ENCODE measurements at places on chromosomes 3 and 15. TPM values are rescaled to one million over a fixed set of nuclear protein-coding genes. Genes with fewer than 3 reads are reported as not detected.

The ERC2 gene
- total RNA-seq: 90.2 TPM

The UACA gene
- total RNA-seq: 10.1 TPM

The HTR3E gene
- total RNA-seq: not detected

The GAP43 gene
- total RNA-seq: 306 TPM

The KCNMB2 gene
- 12.1 TPM for total RNA-seq

DNA sequence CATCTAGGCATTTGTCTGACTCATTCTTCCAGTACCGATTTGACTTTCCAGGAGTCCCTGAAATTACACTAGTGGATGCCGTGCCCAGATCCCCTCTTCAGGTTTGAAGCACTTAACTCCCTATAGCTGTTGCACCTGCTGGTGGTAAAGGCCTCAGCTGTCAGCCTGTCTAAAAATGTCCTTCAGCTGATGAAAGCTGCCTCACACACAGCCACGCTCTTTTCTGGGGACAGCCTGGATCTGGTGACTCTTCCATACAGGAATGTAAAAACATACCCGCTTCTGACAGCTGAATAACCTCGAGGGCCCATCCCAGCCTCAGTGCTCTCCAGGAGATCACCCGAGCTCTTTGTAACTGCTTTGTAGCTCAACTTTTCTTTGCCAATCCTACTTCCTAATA, 534.1 kb upstream of the GRM7 start:
- DNase-seq: no peak

DNA sequence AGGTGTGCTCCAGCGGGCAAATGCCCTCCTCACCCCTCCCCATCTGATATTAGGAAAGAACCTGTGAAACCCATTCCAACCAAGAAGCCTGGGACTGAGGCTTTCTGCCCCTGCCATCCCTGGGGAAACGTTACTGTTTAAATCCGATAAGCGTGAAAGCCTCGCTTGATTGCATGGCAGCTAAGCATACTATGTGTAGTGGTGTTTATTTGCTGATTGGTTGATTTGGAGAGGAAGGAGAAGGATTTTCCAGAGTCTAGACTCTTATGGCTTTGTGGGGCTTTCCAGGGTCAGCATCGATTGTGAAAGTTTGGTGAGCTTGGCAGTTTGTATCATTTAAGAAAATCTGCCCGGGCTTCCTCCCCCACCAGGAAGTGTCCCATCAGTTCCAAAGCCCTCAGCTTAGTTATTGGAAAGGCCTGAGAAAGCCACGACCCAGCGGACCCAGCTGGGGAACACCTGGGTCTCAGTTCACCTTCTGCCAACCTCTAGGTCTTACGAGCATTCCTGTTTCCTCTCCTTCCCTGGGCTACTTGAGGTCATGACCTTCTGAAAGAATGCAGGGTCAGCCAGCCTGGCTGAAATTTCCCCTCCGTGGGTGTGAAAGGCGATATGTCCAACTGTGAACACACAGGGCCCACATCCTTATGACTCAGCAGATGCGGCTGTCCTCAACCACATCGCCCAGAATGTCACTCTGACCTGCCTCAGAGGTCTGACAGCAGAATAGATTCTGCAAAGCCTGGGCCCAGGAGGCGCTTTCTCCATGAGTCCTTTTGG, 62.8 kb upstream of the HERC1 start:
- no peak for DNase-seq

DNA sequence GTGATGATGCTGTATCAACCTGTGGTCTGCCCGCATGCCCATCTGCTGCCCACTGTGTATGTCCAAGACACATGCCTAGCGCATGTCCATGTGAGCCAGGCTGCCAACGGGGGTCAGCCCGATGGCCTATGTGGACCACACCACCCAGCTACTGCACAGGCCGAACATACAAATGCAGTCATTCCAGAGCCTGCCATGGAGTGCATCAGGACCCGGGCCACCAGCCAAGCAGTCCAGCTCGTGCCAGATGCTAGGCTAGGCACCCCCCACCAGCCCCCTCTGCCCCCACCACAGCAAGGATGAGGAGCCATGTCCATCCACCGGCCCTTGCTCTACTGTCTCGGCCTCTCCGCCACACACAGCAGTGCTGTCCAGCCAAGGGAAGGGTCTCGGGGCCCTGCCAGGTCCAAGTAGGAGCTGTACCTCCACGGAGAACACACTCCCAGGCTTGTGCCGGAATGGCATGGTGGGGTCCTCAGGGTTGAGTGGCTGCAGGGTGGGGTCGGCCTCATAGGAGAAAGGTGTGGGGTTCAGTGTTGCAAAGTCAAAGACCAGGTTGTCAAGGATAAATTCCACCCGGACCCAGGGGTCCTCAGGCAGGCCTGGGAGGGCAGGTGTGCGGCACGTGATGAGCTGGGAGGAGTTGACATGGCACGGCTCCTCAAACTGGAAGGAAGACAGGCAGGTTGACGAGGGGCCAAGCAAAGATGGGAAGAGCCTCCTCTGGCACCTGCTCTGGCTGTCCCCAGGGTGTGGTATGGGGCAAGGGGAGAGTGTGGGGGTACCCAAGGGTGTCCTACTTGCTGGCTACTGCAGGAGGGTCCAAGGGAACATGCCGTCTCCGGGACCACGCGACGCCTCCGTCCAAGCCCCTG, 15.3 kb downstream of the PLXNB1 start:
- DNase-seq: peak; percentile 61

DNA sequence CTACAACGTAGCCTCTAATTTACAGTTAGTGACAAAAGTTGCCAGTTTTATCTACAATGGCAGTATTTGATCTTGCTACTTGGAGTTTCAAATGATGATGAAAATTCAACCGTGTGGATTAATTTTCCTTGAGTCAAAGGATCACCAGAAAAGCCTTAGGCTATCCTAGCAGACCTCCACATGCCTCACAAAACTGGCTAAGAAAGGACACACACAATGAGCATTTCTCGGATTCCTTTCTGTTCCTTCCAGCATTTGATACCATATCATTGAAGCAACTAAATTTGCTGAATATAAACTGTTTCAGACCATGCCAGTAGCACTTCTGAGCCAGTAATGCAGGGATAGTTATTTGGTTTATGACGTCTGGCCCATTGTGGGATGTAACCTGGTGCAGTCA, 587.4 kb upstream of the MDFIC2 start:
- no peak for DNase-seq

- no peak for DNase-seq
Observed at GRCh38 chr3:152298393-152299248, 29.9 kb downstream of the MBNL1 start.

GRCh38 chr3:58567251-58567515, 10.0 kb downstream of the FAM107A start:
- DNase-seq: no peak

- no peak for DNase-seq
Observed at GRCh38 chr15:80217327-80217900, 34.6 kb downstream of the CTXND1 start.

DNA sequence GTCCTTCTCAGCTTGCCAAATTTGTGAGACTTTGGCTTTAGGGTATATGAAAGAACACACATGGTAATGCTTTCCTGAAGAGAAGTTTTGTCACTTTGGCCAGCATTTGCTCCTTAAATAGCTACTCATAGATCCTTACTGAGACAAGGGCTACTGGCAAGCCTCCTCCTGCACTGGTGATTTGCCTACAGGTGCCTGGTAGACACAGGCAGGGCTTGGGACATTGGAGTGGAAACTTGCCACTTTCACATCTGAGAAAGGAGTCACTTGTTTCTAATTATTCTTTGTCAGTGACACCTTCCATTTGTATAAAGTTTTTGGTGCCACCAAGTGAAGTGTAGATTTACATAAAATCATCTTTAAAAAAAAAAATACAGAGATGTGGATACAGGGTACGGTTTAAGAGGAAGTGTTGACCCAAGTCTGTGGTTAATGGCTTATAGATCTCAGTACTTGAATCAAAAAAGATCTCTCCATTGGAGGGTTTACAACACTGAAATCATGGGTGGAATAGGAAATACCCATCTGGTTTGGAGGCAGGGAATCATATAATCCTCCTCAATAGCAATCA, 132.8 kb upstream of the GADL1 start:
- DNase-seq: no peak

DNA sequence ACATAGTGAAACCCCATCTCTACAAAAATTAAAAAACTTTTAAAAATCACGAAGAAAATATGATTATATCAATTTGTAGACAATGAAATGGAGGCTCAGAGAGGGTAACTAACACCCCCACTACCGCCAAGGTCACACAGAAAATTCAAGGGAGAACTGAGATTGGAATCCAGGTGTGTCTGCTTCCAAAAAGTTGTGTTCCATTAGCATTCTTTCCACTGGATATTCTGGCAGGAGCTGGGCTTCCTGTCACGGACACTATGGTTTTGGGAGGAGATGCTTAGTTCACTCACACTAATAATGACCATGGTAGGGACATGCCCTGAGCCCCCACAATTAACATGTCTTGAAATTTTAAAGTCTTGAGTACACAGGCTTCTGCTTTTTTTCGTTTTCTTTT, 28.8 kb downstream of the CTSH start:
- no peak for DNase-seq

DNA sequence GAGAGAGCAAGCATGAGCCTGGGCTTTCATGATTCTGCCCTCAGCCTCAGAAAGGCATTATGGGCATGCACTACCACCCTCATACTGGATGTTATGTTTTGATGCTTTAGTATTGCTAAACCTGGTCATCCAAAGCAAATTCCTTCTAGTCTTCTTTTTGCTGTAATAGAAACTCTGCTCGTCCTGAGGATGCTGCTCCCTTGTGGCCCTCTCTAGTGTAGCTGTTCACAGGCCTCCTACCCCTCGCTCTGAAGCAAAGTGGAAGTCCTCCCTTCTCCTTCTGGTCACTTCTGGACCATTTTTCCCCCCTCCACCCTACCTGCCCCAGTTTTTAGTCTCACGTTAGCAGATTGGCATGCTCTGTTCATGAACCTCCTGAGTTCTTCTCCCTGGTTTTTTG, 22.9 kb upstream of the CCNL1 start:
- no peak for DNase-seq

DNA sequence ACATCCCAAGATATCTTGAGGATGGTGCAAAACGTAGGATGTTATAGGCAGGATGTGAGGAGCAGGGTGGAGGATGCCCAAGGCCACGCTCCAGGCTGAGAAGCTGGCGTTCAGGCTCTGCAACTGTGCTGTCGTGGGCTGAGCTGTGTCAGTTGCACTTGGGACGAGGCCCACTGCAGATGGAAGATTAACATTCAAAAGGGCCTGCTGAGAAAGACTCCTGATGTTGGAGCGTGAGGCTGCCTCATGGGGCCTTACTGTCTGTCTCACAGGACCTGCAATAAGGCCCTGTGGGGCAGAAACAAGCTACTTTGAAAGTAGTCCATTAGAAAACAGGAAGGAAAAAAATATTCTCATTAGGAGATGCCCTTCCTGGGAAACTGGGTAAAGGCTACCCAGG, 60.6 kb upstream of the SEC61A1 start:
- DNase-seq: no peak

DNA sequence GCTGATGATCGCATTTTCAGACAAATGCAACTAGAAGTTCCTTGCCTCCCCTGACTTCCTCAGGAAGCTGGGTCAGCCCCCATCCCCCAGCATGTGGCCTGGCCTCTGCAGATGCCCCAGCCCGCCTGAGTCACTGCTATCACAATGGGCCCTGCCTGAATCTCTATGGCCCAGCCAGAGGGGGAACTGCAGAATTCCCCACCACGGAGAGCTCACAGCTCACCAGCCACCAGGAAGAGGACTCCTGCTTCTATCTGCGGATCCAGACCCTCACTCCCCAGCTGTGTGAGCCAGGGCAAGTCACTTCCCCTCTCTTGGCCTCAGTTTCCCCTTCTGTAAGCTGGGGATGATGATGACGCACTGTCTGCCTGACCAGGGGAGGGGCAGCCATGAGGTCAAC, 6.9 kb downstream of the PLXND1 start:
- no peak for DNase-seq

DNA sequence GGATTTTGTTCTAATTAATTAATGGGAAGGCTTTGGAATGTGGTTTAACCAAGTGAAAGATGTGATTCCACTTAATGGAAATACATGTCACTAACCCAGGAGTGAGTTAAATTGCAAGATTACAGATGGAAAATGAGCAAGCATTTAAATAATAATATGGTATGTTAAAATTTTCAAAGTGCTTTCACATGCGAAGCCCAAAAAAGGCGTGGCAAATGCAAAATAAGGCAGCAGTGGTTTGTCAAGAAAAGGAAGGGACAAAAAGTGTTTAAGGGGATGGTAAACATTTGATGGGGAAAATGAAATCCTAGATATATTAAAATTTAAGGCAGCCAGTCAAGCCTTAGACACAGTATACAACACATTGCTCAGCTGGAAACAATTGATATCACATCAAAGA, 2.9 kb downstream of the TICRR start:
- DNase-seq: no peak

- no peak for DNase-seq
Observed at GRCh38 chr15:60477916-60478565, 901 bp downstream of the ICE2 start.

DNA sequence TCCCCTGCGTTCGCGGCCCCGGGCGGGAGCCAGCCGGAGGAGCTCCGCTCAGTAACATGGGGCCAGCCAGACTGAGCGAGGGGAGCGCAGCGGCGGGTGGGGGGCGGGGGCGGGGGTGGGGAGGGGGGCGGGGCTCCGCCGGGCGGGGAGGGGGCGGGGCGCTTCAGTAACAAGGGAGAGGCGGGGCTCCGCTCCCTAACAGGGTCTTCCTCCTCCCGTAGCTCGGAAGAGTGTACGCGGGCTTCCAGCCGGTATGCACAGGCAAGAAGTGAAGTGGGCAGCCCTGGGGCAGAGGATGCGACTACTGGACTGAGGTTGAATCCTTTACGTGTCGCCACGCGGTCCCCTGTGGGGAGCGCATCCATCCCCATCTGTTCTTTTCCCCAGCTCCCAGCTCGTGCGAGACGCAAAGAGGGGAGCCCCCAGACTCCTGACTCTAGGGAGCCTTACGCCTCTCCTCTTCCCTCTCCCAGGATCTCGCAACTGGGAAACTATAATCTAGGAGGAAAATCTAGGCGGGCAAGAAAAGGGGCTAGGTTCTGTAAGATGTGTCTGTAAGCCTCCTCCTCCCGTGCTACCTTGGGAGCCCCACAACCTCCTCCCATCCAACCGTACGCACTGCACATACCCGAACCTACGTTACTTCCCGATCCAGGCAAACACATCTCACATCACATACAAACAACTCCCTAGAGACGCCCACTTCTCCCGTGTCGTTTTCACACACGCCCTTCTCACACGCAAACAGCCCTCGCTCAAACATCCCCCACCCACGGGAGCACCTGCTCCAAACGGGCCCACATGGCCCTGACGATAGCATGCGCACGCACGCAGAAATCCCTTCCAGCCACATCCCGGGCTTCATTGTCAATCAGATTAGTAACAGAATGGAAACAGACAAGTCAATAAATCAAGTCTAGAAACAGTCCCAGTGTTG, at the start of gene SHF:
Gene SHF, minus strand, starts transcription at position 73 of the 937 bp plus-strand sequence. Its CDS starts 15 bp downstream, at position 58.
- peak; percentile 71 for DNase-seq

- no peak for DNase-seq
Observed at GRCh38 chr15:85741021-85741421, 53.7 kb downstream of the KLHL25 start.

DNA sequence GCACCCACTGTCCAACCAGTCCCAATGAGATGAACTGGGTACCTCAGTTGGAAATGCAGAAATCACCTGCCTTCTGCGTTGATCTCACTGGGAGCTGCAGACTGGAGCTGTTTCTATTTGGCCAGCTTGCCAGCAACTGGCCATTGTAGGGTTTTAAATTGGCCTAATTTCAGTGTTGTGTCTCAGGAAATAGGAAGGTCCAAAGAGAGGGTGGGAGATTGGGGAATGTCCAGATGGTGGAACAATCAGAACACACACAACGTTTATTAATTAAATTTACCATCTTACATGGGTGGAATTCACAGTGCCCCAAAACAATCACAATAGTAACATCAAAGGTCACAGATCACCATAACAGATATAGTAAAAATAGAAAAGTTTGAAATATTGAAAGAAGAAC, 189.5 kb downstream of the ZNF385D start:
- DNase-seq: no peak
